Stimulated activated CD8-positive, alpha-beta memory T cell treated with anti-CD3 and anti-CD28 coated beads, Interleukin-7, amount 100 ng/mL, for 1 hour (primary cell): ENCODE measurements at places on chromosomes 2 and 18.

DNA sequence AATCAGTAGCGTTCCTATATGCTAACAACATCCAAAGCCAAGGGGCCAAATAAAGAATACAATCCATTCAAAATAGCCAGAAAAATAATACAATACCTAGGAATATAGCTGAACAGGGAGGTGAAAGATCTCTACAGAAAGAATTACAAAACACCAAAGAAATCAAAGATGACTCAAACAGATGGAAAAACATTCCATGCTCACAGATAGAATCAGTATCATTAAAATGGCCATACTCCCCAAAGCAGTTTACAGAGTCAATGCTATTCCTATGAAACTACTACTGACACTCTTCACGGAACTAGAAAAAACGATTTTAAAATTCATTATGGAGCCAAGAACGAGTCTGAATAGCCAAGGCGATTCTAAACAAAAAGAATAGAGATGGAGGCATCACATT is 57.4 kb downstream of the CCBE1 start:
- no peak for DNase-seq

DNA sequence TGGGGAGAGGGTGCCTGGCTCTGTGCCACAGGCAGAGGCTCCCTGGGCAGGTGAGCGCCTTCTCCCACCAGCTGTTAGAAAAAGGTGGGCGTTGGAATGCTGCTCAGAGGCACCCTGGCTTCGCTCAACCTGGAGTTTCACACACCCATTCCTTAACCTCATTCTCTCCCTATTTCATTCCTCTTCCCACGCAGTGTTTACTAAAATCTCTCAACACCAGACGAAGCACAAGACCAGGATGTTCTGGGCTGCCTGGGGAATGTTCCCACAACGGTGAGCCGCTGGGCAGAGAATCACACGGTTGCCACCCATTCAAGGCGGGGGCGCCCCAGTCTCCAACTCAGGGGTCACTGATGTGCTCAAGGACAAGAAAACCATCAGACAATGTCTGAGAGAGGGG is 64.5 kb downstream of the TGFA start:
- no peak for DNase-seq

DNA sequence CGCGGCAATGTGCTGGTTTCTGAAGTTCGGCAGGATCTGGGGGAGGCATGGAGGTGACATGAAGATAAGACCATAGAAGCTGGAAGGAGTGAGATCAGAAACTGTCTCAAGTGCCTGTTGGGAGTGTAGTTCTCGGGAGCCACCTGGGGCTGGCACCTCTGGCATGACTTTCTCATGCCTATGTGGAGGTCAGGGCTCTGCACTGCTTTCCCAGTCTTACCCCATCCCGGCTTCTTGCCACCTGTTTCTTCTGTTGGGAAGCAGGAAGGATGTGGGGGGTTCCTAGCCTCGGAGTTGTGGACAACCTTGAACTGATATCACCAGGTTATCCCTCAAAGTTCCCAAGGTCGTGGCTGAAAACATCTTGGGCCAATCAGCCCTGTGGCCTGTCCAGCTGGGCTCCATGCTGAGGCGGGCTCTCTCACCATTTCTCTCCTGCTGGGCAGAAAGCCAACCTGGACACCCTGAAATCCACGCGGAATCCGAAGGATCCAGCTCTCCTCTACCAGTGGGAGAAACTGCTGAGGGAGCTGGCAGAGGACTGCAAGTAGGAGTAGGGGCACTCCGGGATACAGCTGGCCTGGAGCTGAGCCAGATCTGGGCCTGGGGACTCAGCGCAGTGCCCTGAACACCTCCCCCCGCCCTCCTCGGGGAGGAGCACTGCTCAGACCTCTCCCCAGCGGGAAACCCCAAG is 42.5 kb downstream of the FER1L5 start:
- no peak for DNase-seq

DNA sequence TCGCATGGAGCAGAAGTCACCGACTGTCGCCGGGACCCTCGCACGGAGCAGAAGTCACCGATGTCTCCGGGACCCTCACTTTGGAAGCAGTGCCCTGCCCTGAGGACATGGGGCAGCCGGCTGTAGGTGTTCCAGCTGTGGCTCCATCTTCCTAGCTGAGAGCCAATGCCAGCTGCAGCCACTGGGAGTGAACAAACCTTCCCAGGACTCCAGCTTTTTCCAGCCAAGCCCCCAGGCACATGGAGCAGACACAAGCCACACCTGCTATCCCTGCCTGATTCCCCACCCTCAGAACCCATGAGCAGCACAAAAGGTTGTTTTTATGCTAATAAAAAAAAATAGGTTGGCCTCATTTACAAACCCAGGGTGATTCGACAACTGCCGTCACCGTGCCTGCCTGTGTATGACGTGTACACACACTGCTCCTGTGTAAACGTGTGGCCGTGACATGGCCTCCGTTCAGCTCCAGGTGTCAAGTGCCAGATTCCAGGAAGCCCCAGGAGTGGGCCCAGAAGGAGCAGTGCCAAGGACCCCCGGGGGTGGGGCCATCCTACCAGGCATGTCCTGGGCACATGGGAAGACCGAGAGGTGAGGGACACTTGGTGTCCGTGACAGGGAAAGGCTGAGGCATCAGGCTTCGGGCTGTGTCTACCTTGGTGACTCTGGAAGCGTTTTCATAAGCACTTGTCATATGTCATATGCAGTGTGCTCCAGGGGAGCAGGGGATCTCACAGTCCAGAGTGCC is 91.5 kb downstream of the EIPR1 start:
- no peak for DNase-seq

GRCh38 chr2:79180092-79180491 is 20.5 kb upstream of the REG3A start:
- no peak for DNase-seq

- no peak for DNase-seq
These were observed 10.5 kb upstream of the TTC39C start for GRCh38 chr18:24003903-24004640.

DNA sequence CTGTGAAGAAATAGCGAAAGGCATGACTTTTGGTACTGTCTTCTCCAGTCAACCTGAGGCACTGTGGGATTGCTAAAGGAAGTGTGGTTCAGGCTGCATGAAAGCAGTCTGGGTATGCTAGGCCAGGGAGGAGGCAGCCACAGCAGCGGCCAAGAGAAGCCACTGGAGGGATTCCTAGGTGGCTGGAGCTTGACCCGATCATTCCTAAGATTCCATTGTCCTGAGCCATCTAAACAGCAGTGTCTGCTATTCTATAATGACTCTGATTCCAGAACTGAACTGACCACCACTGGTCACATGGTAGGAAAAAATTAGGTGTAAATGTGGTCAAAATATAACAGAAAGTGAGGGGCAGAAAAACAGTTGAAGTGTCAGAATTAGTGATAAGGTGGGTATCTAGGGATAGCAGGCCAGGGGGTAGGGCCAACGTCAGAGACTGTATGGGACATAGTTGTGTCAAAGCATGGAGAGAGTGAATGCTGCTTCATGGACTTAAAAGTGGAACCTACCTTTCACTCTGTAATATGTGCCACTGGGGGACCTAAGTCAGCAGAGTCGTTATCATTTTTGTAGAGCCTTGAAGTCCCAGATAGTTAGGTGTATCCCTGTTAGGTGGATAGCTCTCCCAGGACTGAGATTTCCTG is 204.6 kb downstream of the CTNNA2 start:
- no peak for DNase-seq

- no peak for DNase-seq
These were observed 63.2 kb downstream of the TSHZ1 start for GRCh38 chr18:75273817-75274216.

DNA sequence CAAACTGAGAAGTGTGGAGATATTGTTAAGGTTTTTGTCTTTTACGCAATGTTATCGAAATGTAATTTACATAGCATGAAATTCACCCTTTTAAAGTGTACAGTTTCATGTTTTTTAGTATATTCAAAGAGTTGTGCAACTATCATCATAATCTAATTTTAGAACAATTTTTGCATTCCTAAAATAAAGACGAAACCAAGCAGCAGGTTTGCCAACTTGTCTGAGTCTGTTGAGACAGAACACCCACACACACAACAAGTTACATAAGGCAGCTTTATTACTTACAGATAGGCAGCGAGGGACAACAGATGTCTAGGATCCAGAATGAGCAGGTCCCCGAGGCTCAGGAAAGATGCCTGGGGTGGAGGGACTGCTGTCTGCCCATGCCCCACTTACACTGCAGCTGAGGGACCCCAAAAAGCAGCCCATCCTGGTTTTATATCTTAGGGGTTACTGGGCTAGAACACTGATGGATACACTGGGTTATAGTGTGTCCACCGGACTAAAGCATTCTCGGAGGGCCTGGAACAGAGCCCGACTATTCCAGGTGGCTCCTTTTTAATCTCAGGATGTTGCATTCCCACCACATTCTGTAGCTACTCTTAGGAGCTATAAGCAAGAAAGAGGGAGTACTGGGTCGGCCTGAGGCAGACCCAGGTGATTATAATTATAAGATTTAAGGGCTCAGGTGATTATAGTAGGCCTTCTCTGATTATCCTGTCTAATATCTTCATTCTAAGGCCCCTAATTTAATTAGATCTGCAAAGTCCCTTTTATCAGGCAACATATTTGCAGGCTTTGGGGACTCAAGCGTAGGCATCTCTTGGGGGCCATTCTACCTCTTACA is 150.2 kb upstream of the DOK6 start:
- no peak for DNase-seq

DNA sequence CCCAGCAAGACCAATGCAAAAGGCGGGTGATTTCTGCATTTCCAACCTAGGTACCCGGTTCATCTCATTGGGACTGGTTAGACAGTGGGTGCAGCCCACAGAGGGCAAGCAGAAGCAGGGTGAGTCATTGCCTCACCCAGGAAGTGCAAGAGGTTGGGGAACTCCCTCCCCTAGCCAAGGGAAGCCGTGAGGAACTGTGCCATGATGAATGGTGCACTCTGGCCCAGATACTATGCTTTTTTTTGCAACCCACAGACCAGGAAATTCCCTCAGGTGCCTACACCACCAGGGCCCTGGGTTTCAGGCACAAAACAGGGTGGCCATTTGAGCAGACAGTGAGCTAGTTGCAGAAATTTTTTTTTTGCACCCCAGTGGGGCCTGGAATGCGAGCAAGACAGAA is 662.6 kb upstream of the ACVR2A start:
- no peak for DNase-seq

GRCh38 chr2:99899882-99900281 is 242.5 kb downstream of the AFF3 start:
- no peak for DNase-seq

DNA sequence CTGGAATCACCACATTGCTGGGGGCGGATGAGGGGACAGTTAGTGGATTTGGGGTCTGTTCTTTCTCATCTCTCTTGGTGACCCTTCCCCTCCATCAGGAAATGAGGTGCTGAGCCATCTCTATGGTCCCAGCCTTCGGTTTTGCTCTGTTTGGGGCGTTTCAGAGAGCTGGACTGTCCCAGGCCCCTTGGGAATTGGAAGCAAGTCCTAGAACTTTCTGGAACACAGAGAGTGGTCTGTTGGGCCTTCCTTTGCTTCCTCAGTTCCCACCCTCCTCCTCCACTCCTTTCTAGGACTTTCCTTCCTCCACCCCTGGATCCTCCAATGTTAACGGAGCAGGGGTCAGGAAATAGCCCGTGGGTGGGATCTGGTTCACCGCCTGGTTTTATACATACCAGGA is 17.0 kb downstream of the RRM2 start:
- DNase-seq, result no peak

DNA sequence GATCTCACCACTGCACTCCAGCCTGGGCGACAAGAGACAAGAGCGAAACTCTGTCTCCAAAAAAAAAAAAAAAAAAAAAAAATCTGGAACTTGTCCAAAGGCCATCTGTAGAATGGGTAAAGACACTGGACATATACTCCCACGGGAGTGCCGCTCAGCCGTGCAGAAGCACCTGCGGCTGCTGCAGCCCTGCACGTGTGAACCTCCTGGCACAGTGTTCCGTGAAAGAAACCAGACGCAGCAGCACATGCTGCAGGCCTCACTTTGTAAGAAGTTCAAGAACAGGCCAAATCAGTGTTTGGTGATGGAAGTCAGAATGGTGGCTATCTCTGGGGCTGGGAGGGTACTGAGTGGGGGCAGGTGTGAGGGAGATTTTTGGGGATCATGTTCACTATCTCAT is 6.5 kb downstream of the CHRND start:
- DNase-seq, result no peak

DNA sequence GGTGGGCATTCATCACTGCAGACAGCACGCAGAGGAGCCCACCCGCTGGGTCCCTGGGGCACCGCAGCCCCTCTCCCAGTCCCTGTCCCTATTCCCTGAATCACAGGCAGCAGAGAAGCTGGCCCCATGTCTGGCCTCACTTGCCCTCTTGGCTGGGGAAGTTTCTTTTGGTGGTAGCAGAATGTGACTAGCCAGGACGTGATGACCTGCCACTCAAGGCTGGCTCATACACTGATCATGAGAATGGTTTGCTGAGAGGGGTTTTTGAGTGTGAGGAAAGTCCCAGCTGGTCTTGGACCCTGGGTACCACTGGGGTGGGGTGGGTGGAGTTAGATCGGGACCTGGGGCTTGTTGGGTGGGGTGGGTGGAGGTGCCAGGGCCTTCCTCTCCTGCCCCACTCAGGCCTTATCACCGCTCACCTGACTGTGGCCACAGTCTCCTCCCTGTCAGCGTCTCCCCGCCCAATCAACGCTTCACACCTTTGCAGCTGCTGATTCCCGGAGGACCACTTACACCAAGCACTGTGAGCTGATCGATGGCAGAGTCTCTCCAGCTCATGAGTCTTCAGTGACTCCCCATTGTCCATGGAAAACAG is 28.9 kb upstream of the FOSL2 start:
- no peak for DNase-seq

GRCh38 chr18:57771193-57771592 is 31.9 kb downstream of the ATP8B1 start:
- DNase-seq, result no peak

DNA sequence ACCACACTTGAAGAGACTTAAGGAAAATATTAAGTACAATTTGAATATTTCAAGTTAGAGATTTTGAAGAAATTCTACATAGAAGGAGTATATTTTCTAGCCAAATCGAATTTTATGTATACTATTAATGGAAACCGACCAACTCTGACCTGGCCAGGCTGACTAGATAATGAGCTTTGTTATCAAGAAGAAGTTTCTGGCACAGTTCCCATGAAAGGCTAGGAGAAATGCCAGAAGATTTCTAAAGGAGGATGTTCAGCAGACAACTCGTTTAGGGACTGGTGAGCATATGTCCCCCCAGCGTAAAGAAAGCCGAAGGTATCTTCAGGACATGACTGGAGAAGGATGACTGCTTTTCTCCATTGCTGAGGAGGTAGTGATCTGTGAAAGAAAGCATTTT is 127.3 kb downstream of the DIS3L2 start:
- no peak for DNase-seq

- DNase-seq, result no peak
These were observed 25.4 kb downstream of the KIF5C start for GRCh38 chr2:148900350-148900837.

- DNase-seq, result no peak
These were observed 68.6 kb upstream of the SPOPL start for GRCh38 chr2:138432971-138433370.
